ENCODE measurements at places on chromosomes 2 and 18.
A peak's percentile ranks its signal among the peaks of the same experiment; 100 is the strongest.

GRCh38 chr2:44983836-44984604 lies 25.2 kb downstream of the SIX2 start:
- no peak for DNase-seq

GRCh38 chr2:23036629-23037028 lies 348.4 kb upstream of the KLHL29 start:
- no peak for DNase-seq

GRCh38 chr2:225337183-225337582 lies 62.3 kb upstream of the NYAP2 start:
- no peak for DNase-seq

DNA sequence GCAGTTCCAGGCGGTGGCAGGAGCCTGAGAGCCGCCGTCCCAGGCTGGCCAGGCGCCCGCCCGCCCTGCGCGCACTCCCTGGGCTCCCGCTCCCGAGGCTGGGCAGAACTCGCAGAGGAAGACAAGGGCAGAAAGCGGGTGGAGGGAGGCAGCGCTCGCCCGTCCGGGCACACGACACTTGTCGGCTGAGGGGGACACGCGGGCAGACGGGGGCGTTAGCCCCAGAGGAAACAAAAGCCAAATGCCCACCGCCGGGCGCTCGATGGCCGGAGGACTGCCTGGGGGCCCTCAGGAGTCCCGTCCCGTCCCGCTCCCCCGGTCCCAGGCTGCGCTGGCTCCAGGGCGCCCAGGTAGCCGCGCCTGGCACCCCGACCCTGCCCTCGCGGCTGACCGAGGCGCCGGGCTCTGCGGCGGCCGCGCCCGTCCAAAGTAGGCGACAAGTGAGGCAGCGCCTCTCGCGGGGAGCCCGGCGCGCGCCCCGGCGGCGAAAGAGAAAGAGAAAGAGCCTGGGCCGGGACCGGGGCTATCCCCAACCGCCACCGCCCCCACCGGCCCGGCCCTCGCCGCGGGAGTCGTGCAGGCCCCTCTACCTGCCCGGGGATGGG lies 491 bp downstream of the L3MBTL4 start:
- DNase-seq, result peak; percentile 42

DNA sequence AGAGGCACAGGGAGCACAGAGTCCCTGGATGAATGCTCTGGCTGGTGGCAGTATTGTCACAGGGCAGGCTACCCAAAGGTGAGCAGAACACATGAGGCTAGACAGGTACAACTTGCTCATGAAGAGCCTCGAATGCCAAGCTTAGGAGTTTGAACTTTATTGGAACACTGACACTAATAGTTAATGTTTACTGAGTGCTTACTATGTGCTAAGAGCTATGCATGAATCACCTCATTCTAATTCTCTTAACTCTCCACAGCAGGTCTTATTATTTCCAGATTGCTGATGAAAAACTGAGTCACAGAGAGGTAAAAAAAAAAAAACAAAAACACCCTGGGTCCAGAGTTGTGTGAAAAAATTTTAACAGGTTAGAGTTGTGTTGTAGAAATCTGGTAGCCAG lies 6.1 kb upstream of the EMX1 start:
- DNase-seq, result no peak
